ENCODE measurements at places on chromosomes 12 and 14.

GRCh38 chr12:89993632-89994031 is 285.0 kb upstream of the ATP2B1 start:
- no peak for DNase-seq

GRCh38 chr14:68140076-68140741 is 320.6 kb downstream of the RAD51B start:
- DNase-seq = no peak

DNA sequence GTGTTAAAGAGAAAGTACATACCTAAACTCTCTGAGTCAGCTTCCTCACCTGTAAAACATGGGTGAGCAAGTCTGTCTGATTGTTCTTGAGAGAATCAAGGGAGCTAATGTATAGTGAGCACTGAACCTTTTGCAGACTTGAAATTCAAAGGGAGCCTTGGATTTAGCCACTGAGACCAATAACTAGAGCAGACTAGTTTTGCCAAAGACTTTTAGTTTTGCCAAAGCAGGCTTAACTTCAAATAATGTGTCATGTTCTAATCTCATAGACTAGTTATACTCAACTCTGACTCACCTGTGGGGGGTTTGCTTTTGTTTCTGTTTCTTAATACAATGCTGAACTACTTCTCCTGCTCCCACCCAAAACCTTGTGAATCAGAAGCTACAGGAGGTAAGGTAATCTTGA is 123.7 kb downstream of the SLC25A21 start:
- DNase-seq = no peak

GRCh38 chr14:93824076-93824475 is 35.8 kb upstream of the PRIMA1 start:
- DNase-seq = no peak

- no peak for DNase-seq
Observed at GRCh38 chr14:96016501-96017160, 22.5 kb upstream of the C14orf132 start.

GRCh38 chr12:113105606-113106271 is 29.8 kb downstream of the RASAL1 start:
- no peak for DNase-seq

DNA sequence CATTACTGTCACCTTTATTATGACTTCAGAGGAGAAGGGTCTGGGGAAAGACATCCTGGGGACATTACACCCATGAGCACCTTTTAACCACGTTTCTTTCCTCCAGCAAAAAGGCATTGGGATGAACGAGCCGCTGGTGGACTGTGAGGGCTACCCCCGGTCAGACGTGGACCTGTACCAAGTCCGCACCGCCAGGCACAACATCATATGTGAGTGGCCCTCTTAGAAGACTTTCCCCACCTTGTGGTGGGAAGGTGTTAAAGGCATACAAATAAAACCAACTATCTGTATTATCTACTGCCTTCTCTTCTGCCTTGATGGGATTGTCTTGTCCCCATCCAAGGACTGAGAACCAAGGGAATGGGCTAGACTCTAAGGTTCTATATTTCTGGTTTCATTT is 6.0 kb downstream of the PSMD9 start:
- no peak for DNase-seq

GRCh38 chr12:62263966-62264365 is 3.8 kb downstream of the USP15 start:
- no peak for DNase-seq

DNA sequence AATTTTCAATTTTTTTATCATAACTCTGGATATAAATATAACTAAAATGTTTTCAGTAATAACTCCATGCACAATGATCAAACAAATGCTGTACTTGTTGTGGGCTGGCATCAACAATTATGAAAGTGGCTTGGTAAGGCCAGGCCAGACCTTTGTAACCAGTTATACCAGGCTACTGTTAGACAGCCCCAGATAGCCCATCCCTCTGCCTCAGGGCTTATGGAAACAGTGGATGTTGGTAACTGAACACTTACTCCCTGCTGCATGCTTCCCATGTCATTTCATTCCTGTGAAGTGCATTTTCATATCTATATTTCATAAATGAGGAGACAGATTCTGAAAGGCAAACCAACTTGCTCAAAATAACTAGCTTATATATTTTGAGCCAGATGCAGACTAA is 195.0 kb downstream of the SYT1 start:
- no peak for DNase-seq

- no peak for DNase-seq
Observed at GRCh38 chr14:21356511-21356910, 27.3 kb downstream of the SUPT16H start.

GRCh38 chr12:109463756-109464155 is 13.3 kb downstream of the KCTD10 start:
- DNase-seq = no peak

- DNase-seq = no peak
Observed at GRCh38 chr12:6691473-6691872, 2.3 kb upstream of the ZNF384 start.

- no peak for DNase-seq
Observed at GRCh38 chr12:24955389-24955788, 6.5 kb upstream of the BCAT1 start.

- peak; percentile 24 for DNase-seq
Observed at GRCh38 chr12:106248312-106248845, 559 bp upstream of the CKAP4 start.

GRCh38 chr12:98137278-98137677 is 378.1 kb upstream of the TMPO start:
- DNase-seq = no peak

DNA sequence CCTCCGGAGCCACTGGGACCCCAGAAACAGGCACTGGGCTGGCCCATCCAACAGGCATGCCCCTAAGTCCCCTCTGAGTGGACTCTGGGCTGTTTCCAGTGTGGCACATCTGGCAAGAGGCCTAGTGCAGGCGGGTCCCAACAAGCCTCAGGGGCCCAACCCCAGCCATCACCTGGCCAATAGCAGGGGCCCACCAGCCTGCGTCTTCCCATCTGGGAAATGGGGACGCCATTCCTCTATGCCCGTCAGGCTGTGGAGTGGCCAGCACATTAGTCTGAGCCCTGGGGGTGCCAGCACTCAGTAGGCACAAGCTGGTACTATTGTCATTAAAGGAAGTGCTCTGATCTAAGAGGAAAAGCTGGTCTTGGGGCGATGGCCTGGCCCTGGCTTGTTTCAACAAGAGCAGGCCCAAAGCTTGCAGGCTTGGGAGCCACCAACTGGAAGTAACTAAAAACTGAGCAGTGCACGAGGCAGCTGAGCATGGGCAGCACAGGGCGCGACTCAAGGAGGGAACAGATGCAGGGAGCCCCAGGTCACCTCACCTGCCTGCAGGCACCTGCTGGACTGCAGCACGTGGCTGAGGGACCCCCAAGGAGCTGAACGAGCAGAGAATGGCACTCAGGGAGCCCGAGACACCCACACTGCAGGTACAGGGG is 8.4 kb downstream of the DEGS2 start:
- DNase-seq = no peak

All from activated effector memory CD4-positive, alpha-beta T cell treated with Interleukin-2 at 50 U/mL for 16 hours (primary cell).